ENCODE measurements at places on chromosomes 5 and 9.

DNA sequence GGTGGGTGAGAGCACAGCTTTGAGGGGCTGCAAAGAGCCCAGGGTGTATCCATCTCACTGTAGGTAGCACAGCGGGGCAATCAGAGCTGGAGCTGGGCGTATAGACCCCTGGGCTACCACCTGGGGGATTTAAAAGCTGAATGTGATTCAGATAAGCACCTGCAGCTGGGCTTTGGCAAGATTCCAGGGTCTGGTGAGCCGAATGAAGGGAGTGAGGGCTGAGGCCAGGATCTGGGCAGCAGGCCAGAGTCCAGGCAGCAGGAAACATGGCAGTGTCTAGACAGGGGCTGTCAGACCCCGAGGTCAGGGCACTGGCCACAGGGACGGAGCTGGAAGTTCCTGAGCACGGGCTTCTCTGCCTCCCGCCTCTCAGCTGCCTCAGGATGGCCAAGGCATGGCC, 8.7 kb downstream of the ASS1 start:
- DNase-seq, result peak; percentile 76

- no peak for DNase-seq
These were observed 1045.3 kb downstream of the TLE1 start for GRCh38 chr9:80644044-80644443.

DNA sequence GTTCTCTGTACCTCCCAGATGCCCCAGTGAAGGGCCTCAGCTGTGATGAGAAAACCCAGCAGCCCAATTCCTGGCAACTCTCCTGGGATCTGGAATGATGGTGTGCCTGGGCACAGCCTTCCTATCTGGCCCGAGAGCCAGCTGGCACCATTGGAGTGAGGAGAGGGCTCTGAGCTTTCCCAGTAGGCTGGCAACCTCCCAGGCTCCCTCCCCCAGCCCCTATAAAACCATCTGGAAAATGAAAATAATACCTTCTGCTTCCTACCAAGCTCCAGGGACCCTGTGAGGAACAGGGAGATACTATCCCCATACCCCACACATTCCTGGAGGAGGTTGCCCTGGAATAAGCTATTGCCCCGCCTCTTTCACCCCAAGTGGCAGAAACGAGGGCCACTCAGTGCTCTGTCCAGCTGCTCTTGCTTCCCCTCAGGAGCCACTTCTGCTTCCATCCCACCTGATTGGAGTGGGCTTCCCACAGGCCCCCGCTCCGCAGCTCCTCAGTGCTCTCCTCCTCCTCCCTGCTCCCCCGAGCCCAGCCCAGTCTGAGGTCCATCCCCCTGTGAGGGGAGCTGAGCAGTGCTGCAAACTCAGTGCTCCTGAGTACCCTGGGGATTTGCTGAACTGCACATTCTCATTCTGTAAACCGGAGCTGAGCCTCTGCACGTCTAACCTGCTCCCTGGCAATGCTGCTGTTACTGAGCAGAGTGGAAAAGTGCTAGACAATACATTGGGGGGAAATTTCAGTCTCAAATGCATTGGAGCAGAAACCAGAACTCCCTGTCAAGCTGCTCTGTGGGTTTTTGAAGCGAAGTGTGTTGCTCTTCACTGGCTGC, 74.7 kb downstream of the THBS4 start:
- DNase-seq, result no peak

DNA sequence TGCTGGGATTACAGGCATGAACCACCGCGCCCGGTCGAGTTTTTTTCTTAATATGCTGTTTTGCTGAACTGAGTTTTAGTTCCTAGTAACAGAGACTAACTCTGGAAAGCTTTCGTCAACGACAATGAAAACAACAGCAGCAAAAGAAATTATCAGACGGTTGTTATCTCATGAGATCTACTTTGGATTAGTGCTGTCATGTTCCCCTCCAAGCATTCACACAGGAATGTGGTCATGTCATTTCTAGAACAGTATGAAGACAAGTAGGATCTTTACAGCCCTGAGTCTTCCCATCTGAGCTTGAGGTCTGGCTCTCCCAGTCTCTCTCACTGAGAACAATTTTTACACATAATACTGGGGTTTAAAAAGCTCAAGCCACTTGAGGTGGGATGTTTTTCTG, 4.0 kb upstream of the ANKRD33B start:
- DNase-seq, result no peak

DNA sequence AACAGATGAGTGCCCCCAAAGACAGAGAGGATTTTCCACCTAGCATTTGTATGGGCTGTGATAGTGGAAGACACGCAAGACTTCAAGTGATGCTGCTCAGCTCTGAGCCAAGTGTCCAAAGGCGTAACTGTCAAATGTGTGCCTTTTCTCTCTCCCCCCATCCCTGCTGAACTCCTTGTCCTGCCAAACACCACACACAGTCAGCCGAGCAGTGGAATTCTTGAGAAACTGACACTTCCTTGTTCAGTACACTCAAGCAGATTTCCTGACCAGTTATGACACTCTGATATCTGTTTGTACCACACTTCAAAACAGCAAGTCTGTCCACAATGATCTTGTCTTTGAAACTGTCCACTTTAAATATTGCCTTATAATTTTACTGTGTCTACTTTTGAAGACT, 166.4 kb downstream of the PIK3R1 start:
- DNase-seq, result no peak

- no peak for DNase-seq
These were observed 57.8 kb upstream of the RAI14 start for GRCh38 chr5:34598177-34598794.

DNA sequence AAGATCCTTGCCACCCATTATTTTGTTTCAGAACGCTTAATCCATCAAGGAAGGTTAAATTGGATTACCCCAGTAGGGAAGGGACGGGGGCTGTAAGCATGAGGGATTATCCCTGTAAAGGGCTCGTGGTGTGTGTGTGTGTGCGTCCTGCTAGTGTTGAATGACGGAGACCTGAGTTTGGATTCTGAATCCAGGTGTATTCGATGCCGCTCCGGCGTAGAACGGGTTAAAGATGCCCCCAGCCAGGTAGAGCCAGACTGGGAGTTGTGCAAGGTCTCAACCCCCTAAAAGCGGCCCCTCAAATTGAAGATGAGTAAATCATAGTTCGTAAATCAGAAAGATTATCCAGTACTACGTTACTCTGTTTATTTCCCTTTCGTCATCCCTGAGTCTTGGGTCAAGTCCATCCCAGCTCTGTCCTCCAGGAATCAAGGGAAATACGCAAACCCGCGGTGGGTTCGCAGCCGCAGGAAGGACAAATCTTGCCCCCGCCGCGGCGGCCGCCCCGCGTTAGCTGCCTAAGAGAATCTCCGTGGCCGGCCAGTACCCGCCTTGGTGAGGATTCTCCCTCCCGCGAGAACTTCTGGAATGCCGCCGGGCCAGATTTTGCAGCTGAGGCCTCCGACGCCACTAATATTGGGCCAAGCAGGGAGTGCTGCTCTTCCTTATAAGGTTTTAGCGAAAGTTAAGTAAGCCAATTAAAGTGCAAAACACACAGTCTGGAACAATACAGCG, 586 bp upstream of the MTAP start:
- peak; percentile 50 for DNase-seq

GRCh38 chr9:116572095-116572748, 114.9 kb upstream of the TRIM32 start:
- peak; percentile 42 for DNase-seq

- no peak for DNase-seq
These were observed 25.6 kb downstream of the PDZD2 start for GRCh38 chr5:31664566-31664965.

GRCh38 chr9:136697146-136697820, 10.0 kb upstream of the AGPAT2 start:
- DNase-seq, result no peak

DNA sequence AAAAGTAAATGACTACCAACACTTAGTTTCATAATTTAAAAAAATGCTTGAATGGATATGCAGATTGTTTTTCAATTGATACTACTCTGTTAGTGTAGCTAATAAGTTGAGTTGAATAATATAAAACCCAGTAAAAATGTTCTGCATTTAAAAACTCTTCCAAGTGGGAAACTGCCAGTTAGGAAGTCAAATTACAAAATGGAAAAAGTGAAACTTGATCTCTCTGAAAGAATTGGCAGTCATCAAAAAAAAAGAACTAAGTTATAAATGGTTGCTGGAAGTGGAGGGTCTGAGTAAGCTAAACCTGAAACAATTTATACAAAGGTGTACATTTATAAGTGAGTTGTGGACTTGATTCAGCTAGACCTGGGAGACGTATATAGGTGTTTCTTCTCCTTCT, 52.4 kb downstream of the VCAN start:
- no peak for DNase-seq

All from NCI-H2029 (cell line).